ENCODE measurements at places on chromosomes 11 and 22. TPM values are rescaled to one million over a fixed set of nuclear protein-coding genes. Genes with fewer than 3 reads are reported as not detected.

E2F8 gene
- total RNA-seq: 6.1 TPM

TRIM49 gene
- not detected for total RNA-seq

POU2F3 gene
- total RNA-seq: 0.55 TPM

GUCY1A2 gene
- 15.1 TPM for total RNA-seq

CALCA gene
- total RNA-seq: not detected

DBX1 gene
- not detected for total RNA-seq

SPDYC gene
- total RNA-seq: not detected

MRGPRX4 gene
- total RNA-seq: not detected

RGL4 gene
- not detected for total RNA-seq

OR10D3 gene
- total RNA-seq: not detected

Data from mesothelial cell of epicardium (in vitro differentiated cells).